Cardiac muscle cell (in vitro differentiated cells and primary cell): ENCODE measurements at places on chromosomes 1 and 21.

DNA sequence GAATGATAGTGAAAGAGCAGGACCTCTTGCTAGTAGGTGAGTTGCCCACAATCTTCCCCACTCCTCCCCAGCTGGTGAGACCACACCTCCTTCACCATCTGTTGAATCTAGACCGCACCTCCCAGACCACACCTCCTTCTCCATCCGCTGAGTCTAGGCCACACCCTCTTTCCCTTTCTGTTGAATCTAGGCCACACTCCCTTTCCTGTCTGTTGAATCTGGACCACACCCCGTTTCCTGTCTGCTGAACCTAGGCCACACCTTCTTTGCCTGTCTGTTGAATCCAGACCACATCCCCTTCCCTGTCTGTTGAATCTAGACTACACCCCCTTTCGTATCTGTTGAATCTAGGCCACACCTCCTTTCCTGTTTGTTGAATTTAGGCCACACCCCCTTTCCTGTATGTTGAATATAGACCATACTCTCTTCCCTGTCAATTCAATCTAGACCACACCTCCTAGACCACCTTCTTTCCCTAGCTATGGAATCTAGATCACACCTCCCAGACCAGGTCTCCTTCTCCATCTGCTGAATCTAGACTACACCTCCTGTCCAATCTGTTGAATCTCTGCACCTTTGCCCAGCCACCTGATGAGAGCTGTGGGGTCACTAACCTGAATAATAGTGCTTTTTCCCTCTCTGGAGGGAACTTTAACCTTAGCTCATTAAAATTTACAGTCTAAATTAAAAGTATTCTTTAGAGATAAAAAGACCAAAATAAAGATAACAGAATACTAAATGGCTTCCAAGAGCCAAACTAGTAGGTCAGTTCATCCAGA, 116.3 kb downstream of the DAB1 start:
- no peak for DNase-seq

- peak; percentile 10 for DNase-seq
Measured at GRCh38 chr1:111628153-111628552, 8.6 kb downstream of the RAP1A start.

DNA sequence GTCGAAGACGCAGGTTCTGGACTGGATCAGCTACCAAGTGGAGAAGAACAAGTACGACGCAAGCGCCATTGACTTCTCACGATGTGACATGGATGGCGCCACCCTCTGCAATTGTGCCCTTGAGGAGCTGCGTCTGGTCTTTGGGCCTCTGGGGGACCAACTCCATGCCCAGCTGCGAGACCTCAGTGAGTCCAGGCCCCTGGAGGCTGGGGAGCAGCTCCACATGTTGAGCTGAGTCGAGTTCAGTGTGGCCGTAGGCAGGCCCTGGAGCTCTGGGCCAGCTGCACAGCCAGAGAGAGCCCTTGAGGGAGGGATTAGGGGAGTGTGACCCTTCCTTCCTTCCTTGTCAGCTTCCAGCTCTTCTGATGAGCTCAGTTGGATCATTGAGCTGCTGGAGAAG, 1.6 kb downstream of the ELF3 start:
- DNase-seq = no peak

DNA sequence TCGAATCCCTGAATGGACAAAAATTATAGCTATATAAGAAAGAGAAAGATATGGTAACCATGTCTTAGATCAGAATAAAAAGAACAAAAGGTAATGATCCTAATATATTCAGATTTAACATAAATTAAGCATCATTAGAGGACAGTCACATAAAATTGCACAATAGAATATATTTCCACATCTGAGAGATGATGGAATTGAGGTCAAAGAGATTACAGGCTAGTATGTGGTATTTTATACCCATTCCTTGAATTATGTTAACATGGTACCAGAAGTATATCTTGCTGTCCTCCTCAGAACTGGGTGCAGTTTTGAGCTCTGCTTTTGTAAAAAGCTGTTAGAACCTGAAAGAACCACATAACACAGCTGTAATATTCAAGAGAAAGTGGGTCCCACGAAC, 245.6 kb upstream of the HOOK1 start:
- DNase-seq = peak; percentile 15

DNA sequence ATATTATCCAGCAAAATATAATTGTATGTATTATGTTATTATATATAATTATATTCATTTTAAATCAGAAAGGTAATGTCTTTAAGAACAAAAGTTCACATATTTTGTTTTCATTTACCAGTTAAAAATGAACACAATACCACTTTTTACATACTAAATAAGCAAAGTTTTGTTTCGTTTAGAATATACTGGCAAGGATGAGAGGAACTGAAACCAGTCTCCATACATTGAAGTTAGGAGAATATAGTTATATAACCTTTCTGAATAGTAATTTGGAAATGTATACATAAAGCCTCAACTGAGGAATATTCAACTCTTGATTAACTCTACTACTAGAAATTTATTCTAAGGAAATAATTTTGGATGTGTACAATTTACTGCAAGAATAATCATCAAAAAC, 110.5 kb downstream of the ZNF644 start:
- no peak for DNase-seq

GRCh38 chr1:19138958-19139581, 71.0 kb downstream of the UBR4 start:
- no peak for DNase-seq

DNA sequence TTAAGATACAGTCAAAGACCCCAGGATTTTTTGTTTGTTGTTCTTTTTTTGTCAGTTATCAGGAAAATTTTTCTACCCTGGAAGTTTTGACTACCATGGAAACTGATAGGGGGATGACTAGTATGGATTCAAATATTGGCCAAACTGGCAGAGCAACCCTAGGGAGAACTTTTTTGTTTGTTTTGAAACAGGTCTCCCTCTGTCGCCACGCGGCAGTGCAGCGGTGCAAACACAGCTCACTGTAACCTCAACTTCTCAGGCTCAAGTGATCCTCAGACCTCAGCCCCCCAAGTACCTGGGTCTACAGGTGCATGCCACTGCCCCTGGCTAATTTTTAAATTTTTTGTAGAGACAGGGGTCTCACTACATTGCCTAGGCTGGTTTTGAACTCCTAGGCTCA, 46.6 kb downstream of the TOR3A start:
- no peak for DNase-seq

- no peak for DNase-seq
Measured at GRCh38 chr1:203823306-203823705, 27.9 kb downstream of the ZBED6 start.

DNA sequence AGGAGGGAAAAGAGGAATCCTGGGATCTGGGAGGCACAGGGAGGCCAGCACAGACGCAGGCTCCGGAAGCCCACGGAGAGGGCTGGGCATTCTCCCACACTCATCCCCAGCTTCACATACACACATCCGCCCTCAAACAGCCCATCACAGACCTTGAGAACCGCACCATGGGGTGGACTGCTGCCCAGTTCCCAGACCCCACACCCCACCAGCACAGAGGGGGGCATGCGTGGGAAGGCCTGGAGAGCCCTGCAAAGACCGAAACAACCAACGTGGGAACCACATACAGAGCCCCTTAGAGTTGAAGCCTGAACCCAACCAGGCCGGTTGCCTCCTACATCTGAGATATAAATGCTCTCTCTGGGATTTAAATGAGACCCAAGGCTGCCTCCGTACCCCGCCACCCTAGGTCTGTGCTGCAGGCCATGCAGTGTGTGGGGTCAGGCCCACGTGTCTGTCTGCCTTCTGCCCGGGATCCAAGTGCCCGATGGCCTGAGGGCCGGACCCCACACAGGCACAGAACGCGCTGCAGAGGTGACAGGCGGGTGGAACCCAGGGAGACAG, 126.2 kb upstream of the COL6A1 start:
- no peak for DNase-seq

DNA sequence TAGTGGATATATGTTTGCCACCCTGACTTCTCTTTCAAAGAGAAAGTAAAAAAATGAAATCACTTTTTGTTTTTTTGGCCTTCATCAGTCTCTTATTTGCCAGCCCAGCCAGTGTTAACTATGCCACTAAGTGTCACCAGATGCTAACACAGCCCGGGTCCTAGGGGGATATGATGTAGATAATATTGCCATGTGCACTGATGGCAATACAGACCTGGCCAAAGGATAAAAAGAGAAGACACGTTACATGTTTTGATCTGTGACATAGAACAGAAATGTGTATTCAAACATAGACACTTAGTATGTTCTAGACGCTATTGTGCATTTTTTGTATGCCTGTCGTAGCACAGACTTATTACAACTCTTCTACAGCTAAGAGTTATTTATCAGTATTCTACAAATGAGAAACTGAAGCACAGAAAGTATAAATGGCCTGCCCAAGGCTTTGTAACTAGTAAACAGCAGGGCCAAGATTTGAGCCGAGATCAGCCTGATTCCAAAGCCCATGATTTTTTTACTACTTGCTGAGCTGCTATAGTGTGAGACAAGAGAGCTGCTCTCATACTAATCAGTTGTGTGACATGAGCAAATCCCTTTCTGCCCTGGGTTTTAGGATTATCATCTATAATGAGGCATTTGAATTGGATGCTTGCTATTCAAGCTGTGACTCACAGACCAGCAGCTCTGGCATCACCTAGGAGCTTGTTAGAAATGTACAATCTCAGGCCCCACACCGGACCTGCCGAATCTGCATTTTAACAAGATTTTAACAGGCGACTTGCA, 6.3 kb downstream of the LRRC53 start:
- no peak for DNase-seq
